ENCODE measurements at places on chromosomes 7 and 10. TPM values are rescaled to one million over a fixed set of nuclear protein-coding genes. Genes with fewer than 3 reads are reported as not detected.

FEZF1 gene
- not detected for total RNA-seq

UNCX gene
- total RNA-seq, result not detected

PRF1 gene
- total RNA-seq, result 4.6 TPM

ADARB2 gene
- total RNA-seq, result not detected

NUTM2A gene
- total RNA-seq, result 0.46 TPM

C10orf53 gene
- total RNA-seq, result not detected

SLC13A1 gene
- not detected for total RNA-seq

BEND7 gene
- total RNA-seq, result 21.7 TPM

PAX4 gene
- not detected for total RNA-seq

TRIM74 gene
- total RNA-seq, result 0.33 TPM

MMP21 gene
- total RNA-seq, result 0.28 TPM

ACTL6B gene
- total RNA-seq, result not detected

FOXP2 gene
- 9.9 TPM for total RNA-seq

ANKRD1 gene
- 3.5 TPM for total RNA-seq

ECHDC3 gene
- 7.7 TPM for total RNA-seq

NEUROG3 gene
- not detected for total RNA-seq

NUTM2E gene
- total RNA-seq, result 0.46 TPM

WEE2 gene
- not detected for total RNA-seq

LFNG gene
- 15.2 TPM for total RNA-seq

ABCB1 gene
- total RNA-seq, result 4.1 TPM

TAS2R16 gene
- total RNA-seq, result not detected

SEMA3D gene
- 19.8 TPM for total RNA-seq

ASB10 gene
- total RNA-seq, result not detected

TMEM178B gene
- 1.00 TPM for total RNA-seq

CTTNBP2 gene
- 9.1 TPM for total RNA-seq

WASHC2A gene
- 33.5 TPM for total RNA-seq

NRAP gene
- total RNA-seq, result not detected

WNT2 gene
- 4.7 TPM for total RNA-seq

ZNF438 gene
- 12.4 TPM for total RNA-seq

LIPF gene
- not detected for total RNA-seq

SPDYE8 gene
- total RNA-seq, result not detected

SGCE gene
- 67.2 TPM for total RNA-seq

STOX1 gene
- 0.24 TPM for total RNA-seq

PRR15 gene
- total RNA-seq, result 1.1 TPM

PNLIPRP2 gene
- total RNA-seq, result not detected

HMX2 gene
- not detected for total RNA-seq

MKX gene
- total RNA-seq, result 31.1 TPM

AKR1E2 gene
- 12.0 TPM for total RNA-seq

BMPER gene
- total RNA-seq, result 5.6 TPM

GJD4 gene
- total RNA-seq, result not detected

RNF32 gene
- not detected for total RNA-seq

RELN gene
- 6.2 TPM for total RNA-seq

MET gene
- 15.7 TPM for total RNA-seq

LIPM gene
- total RNA-seq, result not detected

TAS2R4 gene
- 1.3 TPM for total RNA-seq

EN2 gene
- 0.14 TPM for total RNA-seq

COL1A2 gene
- total RNA-seq, result 2,112 TPM

SFXN2 gene
- total RNA-seq, result 6.5 TPM

TACR2 gene
- total RNA-seq, result 0.71 TPM

ADRB1 gene
- total RNA-seq, result 0.14 TPM

PRSS2 gene
- total RNA-seq, result 9.0 TPM

CLRN3 gene
- not detected for total RNA-seq

SPAG6 gene
- total RNA-seq, result not detected

SLC16A12 gene
- total RNA-seq, result 0.57 TPM

PBLD gene
- 9.4 TPM for total RNA-seq

CCDC3 gene
- 108 TPM for total RNA-seq

DOCK4 gene
- 26.1 TPM for total RNA-seq

CD36 gene
- 152 TPM for total RNA-seq
